AML-193 (cell line): ENCODE measurements at places on chromosomes 7 and 10.

DNA sequence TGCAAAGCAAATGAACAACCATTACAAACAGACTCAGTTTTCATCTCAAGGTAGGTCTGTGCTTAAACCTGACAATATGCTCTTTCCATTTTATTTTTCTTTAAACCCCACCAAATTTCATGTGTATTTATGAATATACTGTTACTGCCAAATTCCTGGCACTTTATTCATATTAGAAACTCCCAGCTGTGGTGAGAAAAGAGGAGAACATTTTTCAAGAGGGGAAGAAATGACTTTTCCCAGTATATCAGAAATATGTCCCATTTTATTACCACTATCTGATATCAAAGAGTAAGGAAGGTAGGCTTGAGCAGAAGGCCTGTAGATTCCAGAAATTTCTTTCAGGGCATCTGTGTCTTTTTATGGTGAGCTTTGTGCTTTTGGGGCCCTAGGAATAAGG lies 189.6 kb downstream of the ADAM12 start:
- no peak for DNase-seq

DNA sequence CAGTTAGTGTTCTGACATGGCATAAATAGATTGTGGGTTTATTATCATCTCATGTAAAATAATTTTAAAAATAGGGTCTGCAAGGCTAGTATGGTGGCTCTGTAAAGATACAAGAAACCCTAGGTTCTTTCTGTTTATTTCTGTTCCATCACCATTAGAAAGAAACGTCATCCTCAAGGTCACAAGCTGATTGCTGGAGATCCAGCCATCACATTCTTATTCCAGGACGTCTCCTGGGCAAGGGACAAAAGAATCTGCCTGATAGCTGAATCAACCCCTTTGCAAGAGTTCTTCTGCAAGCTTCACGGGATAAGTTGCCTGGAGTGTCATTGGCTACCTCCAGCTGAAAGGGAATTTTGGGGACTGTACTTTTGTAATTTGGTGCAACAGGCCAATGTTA lies 184.4 kb downstream of the CAMK1D start:
- no peak for DNase-seq

DNA sequence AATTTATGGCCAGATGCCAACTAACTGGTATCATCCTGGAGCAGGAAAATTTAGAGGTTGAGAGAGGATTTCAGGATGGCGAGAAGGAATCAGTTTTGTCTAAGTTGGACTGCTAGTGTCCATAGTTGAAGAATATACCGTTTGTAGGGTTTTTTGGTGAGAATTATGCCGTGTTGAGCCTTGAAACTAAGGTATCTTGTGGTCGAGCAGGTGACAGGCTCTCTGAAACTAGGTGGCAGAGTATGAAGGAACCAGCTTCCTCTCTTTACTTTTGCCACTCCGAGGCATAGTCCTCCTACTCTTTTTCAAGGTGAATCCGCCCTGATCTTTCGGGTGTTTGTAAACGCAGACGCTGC lies 9.7 kb downstream of the MDFIC start:
- no peak for DNase-seq

DNA sequence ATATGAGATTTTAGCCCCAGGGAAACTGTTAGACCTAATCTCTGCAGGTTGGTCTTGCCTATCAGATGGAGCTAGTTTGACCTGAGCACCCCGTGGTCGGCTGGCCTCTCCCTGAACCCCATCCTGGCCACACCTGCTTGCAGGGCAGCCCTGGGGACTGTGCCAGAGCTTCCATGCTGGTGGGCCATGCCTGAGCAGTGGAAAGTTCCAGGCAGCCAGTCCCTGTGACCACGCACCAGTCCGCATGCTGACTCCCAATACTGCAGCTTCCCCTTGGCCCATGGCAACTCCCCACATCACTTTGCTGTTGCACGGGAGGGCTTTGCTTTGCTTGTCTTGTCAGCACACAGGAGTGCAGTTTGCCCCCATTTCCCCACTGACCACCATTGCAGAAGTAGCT lies 427.8 kb upstream of the SEMA3D start:
- no peak for DNase-seq

- DNase-seq, result no peak
These were observed 320.7 kb downstream of the GPR37 start for GRCh38 chr7:124444696-124445480.

DNA sequence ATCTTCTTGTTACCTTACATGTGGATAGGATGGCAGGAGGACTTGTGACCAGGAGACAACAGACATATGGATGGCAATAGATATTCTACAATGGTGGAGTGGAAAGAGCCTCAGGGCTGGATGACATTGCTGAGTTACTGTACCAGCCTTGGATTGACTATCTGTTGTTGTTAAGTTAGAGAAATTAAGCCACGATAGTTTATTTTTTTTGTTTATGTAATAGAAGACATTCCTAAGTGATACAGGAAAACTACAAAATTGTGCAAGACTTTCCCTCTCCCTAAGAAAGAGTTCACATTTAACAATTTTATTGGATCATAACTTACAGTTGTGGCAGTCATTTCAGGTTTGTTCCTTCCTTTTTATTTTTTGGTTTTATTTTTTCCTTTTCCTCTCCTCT lies 230.7 kb upstream of the CACNA2D1 start:
- DNase-seq, result no peak

DNA sequence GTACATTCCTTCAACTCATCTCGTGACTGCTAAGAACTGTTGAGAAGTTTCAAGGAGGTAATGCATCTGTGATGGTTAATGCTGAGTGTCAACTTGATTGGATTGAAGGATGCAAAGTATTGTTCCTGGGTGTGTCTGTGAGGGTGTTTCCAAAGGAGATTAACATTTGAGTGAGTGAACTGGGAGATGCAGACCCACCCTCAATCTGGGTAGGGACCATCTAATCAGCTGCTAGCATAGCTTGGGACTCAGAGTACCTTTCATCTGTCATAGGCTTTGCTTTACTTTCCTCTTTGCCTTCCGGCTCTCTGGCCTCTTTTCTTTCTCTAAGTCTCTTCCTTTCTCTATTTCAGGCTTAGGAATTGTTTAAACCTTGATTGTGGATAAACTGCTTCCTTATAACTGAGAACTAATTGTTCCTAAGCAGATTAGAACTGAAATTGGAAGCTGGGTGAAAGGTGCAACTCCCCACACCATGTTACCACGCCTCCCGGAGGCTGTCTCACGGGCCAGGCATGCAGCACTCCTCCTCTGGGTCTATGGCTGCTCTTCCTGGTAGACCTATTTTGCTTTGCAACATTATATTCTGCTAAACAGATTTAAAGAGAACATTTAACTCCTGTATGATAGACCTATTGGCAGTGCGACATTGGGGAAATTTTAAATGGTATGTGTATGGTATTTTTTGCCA lies 298.2 kb downstream of the CCSER2 start:
- no peak for DNase-seq

DNA sequence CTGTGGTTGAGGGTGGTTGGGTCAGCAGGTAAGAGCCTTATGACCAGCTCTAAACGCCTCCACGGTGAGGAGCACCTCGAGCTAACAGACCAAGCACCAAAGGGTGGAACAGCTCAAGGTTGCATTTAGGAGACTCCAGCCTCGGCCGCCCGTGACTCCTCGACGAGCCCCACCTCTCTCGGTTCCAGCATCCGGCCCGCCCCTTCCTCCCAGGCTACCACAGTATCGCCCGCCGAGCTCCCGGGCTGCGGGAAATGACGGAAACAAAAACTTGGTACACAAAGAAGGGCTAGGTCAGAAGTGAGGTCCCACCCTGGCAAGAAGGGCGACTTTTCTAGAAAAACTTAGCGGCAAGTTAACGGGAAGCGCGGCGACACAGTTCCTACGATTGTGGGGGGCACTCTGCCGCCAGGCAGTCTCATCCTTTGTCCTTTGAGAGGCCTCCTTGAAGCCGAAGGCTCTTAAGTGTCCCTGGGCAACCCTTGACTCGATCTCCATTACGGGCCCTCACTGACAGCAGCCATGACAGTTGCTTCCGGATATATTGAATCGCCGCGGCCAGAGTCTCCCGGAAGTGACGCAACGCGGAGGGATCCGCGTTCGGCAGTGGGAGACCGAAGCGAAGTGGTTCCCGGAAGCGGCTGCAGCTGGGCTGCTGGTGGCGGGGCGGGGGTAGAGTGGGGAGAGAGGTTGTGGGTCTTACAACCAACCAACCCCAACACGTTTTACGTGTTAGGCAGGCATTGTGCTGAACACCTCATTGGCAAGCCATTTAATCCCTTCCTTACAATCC lies 40.2 kb upstream of the ZNF518A start:
- peak; percentile 88 for DNase-seq

GRCh38 chr7:29424295-29424983 lies 139.2 kb upstream of the PRR15 start:
- DNase-seq, result no peak

DNA sequence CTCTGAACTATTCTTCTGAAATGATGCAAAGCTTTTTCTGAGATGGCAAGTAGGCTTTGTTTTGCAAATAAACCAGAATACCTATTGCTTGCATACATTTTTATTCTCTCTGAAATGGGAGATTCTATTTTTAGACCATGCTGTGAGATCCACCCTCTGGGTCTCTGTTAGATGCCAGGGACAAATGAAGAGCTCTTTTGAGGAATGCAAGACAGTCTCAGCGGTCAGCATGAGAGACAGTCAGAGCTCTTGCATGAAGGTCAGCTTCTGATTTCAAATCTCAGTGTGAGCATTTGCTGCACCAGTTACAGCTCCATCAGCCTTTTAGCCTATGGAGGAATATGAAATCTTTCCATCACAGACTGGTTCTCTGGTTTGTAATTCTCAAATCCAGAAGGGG lies 429.9 kb upstream of the KLF6 start:
- no peak for DNase-seq
